ENCODE measurements at places on chromosomes 4 and X. TPM values are rescaled to one million over a fixed set of nuclear protein-coding genes. Genes with fewer than 3 reads are reported as not detected.

- DNase-seq: no peak
Measured at GRCh38 chrX:101394372-101394771, 3.6 kb downstream of the RPL36A start.

DNA sequence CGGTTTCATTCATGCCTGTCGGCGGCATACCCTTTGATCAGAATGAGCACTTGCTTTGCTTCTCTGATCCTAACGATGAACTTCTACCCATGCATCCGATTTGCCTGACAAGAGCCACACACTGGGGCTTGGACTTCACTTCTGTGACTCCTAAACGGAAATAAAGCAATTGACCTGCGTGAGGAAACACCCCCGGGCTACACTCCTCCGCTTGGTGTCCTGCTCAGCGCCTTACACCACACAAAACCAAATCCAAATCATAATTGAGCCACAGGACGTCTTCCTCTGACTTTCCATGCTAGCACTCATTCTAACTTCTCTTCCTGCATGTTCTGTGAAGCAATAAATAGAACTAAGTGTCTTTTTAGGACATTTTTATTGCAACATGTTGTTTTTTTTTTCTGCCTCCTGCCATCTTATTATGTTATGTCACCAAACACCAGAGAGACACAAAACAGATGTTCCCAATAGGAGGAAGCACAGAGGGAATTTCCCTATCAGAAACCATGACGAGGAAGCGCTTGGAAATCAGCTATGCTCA is 110.8 kb upstream of the FAM9B start:
- no peak for DNase-seq

DNA sequence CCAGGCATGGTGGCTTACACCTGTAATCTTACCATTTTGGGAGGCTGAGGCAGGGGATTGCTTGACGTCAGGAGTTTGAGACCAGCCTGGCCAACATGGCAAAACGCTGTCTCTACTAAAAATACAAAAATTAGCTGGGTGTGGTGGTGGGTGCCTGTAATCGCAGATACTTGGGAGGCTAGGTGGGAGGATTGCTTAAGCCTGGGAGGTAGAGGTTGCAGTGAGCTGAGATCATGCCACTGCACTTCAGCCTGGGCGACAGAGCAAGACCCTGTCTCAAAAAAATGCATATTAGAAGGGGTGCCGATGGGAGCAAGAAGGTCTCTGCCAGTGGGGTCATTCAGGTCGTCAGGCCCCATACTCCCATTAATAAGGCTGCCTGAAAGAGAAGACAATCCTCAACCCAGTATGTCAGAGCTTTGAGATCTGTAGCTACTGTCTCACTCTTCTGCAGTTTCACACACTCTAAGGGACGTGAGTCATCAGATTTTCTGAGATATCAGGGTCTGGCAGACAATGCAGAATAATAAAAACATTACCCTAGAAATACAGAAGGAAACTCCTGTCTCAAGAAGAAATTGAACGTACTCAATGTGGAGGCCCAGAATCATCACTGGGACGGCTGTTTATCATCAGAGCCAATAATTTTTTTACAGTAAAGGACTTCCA is 176.7 kb upstream of the FAT1 start:
- DNase-seq: no peak

DNA sequence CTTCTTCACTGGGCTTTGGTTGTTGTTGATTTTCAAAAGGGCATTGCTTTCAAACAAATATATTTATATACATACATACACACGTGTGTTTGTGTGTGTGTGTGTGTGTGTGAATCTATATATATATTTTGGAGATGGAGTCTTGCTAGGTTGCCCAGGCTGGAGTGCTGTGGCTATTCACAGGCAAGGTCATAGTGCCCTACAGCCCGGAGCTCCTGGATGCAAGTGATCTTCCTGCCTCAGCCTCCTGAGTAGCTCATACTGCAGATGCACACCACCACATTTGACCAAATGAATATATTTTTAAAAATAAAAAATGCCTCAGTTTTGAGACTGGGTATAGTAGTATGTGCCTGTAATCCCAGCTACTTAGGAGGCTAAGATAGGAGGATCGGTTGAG is 34.4 kb downstream of the FRAS1 start:
- DNase-seq: no peak

DNA sequence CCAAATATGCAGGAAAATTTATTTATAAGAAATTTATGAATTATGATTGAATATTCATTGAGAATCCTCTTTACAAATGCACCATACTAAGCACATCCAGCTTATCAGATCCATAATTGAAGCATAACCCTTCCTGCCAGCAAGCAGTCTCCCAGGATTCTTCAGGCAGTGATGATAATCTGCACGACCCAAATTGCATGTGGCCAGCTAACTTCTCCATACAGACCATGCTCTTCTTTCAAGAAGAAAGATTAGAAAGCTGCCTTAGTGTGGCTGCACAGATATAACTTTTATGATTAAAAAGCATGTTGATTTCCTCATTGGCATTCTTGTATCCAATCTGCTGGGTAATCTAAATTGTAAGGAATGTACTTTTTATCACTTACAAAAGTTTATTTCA is 3.3 kb upstream of the CBR4 start:
- no peak for DNase-seq

DNA sequence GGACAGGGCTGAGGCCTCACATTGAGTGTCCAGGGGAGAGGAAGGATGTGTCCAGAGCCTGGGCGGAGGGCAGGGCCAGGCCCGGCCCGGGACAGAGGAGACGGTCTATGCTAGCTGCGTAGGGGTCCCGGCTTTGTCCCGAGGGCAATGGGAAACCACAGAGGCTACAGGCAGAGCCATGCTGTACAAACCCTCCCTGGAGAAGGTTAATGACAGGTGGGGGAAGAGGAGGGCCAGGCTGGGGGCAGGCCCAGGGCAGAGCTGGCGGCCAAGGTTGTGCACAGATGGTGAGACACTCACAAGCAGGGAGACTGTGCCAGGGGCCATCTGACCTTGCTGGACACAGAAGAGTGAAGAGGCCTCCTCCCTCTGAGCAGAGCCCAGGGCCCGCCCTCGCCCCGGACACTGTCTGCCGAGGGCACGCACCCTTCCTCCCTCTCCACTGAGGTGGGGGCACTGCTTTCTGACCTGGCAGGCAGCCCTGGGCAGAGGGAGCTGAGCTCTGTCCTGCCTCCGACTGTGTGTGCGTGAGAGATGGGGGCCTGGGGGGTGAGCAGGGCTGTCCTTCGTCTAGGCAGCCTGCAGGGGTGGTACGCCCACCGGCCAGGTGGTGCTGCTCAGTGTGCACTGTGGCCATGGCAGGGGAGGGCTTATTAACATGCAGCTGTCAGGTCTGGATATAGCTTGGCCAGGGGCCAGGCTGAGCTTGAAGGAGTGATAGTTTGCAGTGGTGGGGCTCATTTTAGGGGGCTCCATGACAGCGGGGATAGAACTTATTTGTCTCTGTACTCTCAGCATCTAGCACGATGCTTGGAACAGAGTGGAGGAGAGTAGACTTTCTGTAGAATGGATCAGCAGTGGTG is 75.7 kb upstream of the LRPAP1 start:
- DNase-seq: no peak

DNA sequence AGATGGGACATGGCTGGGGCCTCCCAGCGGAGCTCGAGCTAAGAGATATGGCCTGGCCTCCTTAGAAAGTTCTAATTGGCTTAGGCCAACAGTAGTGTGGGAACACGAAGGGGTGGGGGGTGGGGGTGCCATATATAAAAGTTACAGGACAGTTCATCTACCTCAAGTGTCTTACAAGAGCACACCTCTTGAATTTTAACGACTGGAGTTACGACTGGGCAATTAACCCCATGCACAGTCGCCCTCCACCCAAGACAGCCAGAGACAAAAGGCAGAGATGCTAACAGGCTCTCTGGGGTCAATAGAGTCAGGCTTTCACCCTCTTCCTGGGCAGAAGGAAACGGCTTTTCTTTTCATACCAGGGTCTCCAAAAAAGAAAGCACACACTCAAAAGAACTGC is 302.2 kb downstream of the BCOR start:
- no peak for DNase-seq

Gene CPZ
- total RNA-seq: not detected

- no peak for DNase-seq
Measured at GRCh38 chr4:28009541-28009940, 1148.9 kb downstream of the STIM2 start.

DNA sequence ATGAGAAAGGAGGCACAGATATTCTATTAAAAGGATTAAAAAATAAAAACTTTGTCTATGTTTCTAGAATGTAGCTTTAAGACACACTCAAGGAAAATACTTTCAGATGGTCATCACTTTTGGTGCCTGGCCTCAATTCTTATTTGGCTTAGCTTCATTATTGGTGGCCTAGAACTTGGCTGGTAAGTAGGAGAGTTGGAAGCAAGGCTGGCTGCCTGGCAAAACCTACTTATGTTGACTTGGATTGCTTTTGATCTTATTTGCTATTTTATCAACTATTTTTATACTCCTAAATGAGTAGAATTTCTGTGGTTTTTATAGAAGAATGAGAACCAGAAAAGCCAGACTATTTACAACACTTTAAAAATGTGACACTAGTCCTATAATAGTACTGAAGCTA is 35.3 kb upstream of the JADE3 start:
- no peak for DNase-seq
